ENCODE measurements at places on chromosomes 16 and 17. TPM values are rescaled to one million over a fixed set of nuclear protein-coding genes. Genes with fewer than 3 reads are reported as not detected.

The MYO15A gene
- 0.25 TPM for total RNA-seq

The USP43 gene
- not detected for total RNA-seq

The GAST gene
- not detected for total RNA-seq

The SPNS2 gene
- not detected for total RNA-seq

The CIAO2B gene
- 76.1 TPM for total RNA-seq

The PITPNM3 gene
- 13.7 TPM for total RNA-seq

GRCh38 chr17:48995304-48995973, 1.7 kb upstream of the IGF2BP1 start:
- DNase-seq: peak; percentile 53

DNA sequence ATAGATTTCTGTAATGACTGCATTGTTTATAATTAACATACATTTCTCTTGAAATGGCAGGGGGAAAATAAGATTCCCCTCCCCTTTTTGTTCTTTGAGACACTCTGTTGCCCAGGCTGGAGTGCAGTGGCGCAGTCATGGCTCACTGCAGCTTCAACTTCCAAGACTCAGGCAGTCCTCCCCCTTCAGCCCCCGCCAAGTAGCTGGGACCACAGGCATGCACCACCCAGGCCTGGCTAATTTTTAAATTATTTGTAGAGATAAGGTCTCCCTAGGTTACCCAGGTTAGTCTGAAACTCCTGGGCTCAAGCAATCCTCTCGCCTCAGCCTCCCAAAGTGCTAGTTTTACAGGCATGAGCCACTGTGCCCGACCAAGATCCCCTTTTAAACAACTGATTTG, 67.7 kb downstream of the KATNIP start:
- no peak for DNase-seq

DNA sequence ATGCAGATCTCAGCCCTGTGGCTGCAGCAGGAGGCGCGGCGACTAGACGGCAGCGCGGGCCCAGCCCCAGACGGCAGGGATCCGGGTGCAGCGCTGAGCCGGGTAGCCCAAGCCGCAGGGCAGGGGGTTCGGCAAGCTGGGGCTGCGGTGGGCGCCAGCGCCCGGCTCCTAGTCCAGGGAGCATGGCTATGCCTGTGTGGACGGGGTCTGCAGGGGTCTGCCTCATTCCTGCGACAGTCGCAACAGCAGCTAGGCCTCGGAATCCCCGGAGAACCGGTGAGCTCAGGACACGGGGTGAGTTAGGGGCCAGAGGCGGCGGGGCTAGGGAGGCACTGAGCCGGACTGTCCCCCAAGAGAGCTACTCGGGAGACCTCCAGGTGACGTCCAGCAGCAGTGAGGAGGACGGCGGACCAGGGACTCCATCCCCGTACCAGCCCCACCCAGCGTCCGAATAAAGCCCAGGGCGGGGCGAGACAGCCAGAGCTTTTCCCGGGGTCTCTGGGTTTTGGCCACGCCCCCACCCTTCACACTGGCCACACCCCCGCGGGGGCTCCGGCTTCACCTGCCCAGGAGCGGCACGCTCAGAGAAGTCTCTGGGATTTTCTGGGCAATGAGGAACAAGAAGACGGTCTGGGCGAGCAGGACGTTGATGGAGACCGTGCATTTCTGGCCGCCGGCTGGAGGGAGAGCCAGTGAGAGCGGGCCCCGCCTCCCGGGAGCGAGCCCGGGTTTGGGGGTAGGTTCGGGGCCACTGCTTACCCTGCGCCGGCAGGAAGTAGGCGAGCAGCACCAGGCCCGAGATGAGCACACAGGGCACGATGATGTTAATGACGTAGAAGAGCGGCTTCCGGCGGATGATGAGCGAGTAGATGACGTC, 1.1 kb downstream of the C17orf107 start:
- DNase-seq: no peak

DNA sequence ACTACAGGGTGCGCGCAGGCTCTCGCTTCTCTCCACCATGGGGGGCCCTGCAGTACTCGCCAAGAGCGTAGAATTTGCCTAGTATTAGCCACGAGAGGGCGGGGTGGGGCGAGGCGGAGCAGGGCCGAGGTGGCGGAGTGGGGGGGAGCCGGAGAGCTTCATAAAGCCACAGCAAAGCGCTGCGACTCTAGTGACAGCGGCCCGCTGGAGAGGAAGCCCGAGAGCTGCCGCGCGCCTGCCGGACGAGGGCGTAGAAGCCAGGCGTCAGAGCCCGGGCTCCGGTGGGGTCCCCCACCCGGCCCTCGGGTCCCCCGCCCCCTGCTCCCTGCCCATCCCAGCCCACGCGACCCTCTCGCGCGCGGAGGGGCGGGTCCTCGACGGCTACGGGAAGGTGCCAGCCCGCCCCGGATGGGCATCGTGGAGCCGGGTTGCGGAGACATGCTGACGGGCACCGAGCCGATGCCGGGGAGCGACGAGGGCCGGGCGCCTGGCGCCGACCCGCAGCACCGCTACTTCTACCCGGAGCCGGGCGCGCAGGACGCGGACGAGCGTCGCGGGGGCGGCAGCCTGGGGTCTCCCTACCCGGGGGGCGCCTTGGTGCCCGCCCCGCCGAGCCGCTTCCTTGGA, at the start of gene TBX21:
Gene TBX21, plus strand, starts transcription at position 190 of the 627 bp plus-strand sequence. Its CDS starts 219 bp downstream, at position 409.
- DNase-seq: peak; percentile 56

- DNase-seq: no peak
These were observed 18.0 kb downstream of the TLE7 start for GRCh38 chr16:71423865-71424264.

DNA sequence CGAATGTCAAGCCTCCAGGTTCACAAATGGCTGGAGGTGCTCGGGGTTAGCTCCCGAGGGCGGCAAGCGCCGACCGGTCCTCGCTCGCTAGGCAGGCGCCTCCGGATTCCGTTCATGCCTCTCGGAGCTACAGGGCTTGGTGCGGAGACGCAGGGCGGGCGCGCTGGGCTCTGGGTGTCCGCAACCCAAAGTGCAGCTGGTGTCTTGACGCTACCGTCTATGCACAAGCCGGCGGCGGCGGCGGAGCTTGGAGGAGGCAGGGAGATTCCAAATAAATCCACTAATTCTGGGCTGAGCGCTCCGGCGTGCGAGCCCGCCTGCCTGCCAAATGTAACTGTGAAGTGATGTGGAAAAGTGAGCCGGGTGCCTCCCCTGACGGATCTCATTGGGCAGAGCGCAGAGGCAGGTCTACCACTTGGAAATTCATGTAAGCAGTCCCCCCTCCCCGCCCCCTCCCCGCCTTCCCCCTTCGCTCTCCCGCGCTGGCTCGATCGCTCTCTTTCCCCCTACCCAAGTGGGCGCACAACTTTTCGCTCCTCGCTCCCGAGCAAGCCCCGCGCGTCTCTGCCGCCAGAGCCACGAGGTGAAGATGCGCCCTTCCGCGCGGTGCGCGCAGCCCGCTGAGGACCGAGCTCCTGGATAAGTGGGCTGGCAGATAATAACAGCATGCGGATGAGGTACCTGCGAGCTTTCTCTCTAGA, at the start of gene CDH8:
Gene CDH8, minus strand, starts transcription at position 338 of the 701 bp plus-strand sequence. CDS start 15,035 bp downstream, outside the sequence.
- no peak for DNase-seq

GRCh38 chr17:27246537-27246936, 47.4 kb upstream of the WSB1 start:
- DNase-seq: no peak

GRCh38 chr17:13835151-13835550, 233.4 kb upstream of the HS3ST3A1 start:
- DNase-seq: peak; percentile 29

DNA sequence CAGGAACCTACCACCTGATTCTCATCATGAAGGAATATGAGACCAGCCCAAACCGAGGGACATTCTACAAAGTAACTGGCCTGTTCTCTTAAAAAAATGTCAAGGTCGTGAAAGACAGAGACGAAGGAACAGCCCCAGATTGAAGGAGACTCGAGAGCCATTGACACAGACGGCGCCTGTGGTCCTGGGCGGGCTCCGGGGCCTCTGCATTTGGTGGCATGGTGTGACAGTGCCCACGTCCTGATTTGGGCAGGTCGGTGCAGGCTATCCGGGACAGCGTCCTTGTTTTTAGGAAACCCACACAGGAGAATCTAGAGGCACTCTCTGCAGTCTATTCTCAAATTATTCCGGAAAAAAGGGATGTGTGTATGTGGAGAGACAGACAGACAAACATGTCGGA, 64.1 kb downstream of the ADCY9 start:
- no peak for DNase-seq

DNA sequence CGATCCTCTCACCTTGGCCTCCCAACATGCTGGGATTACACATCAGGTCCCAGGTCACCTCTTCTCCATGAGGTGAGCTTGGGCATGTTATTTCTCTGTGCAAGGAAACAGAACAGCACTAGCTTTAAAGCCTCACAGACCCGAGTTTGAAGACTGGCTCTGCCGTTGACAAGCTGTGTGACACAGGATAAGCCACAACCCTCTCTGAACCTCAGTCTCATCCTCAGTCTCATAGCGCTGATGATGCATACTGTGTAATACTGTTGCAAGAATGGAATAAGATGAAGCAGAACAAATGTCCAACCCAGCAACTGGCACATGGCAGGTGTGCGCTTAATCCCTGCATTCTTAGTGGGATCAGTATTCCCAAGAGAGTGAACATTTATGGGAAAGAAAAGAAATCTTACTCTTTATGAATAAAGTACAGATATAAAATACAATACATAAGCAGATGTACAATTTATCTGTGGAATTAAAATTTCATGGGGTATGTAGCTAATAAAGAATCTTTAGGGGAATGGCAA, 43.5 kb downstream of the ABAT start:
- DNase-seq: no peak

- DNase-seq: no peak
These were observed 32.4 kb downstream of the PRKCB start for GRCh38 chr16:23868136-23868535.

DNA sequence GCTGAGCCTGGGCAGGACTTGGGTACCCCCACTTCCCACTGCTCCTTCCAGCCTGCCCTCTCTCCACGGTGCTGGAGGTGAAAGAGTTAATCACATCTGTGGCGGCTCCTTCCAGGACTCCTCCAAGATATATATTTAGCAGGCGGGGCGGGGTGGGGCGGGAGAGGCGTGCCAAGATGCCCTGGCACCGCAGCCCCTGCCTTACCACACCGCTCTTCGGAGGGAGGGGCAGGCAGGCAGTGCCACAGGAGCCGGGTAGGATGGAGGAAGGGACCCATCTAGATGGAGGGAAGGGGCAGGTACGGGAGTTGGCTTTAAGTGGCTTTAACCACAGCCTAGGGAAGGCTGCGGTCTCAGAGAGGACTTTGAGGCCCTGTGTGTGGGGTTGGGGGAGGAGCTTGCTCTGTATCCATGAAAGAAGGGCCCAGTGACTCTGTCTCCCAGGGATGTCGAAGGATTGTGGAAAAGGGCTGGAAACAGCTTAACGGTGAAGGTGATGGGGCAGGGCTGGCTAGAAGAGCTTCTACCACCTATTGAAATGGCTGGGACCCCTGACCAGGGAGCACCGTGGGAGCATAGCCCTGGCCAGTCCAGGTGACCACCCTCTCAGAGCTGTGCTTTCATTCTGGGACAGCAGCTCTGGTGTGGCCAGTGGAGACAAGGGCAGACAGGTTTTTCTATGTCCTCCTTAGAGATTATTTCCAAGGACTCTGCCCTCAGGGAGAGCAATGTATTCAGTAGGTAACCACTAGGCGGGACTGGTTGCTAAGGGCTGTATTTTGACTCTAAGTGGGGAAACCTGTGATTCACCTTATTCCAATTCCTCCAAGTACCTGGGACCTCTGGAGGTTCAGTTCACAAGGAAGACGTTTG, 13.0 kb downstream of the GPR142 start:
- no peak for DNase-seq

DNA sequence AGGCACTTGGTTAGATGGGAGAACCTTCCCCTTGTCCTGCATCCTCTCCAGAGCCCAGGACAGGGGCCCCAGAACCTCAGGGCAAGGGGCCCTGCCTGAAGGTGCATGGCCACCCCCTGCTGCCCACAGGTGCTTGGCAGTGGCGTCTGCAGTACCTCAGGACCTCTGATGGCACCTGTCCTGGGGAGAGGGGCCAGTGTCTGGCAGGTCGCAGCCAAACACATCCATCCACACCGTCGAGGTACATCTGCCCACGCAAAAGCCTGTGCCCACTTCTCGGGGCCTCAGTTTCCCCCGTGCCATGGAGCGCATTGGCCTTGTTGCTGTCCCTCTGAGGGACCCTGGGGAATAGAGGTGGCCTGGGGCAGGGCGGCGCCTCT, 9.3 kb downstream of the MAP2K3 start:
- DNase-seq: no peak

DNA sequence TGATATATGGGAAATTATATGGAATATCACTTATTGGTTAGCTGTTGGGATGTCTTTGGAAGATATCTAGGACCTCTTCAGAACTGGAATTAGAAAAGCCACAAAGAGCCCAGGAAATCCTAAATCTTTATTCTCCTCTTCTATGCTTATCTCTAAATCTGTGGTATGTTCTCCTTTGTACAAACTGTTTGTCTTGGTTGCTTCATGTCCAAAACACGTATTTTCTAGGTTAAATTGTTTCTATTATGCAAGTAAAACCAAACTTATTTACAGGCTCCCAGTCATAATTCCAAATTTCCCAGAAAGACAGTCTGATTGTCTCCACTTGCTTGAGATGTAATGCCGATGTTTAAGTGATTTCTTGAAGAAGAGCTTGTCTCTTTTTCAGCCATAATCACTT, 650.9 kb downstream of the CDH11 start:
- peak; percentile 3 for DNase-seq

GRCh38 chr17:27384726-27385125, 71.5 kb upstream of the KSR1 start:
- peak; percentile 67 for DNase-seq

DNA sequence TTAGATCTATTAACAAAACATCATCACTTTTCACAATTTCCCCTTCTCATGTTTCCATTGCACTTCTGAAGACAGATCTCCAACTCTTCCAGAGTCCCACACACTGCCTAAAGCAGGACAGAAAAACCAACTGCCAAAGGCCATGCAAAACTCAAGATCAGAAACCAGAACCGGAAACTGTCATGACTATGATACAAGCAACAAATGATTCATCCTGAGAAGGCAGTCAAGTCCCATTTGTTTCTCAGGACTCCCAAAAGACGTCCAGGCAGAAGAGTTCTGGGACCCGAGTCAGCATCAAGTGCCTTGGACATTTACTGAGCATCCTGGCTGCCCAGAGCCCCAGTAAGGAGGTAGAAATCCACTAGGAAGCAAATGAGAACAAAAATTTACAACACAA, 38.8 kb downstream of the ERN1 start:
- peak; percentile 66 for DNase-seq

DNA sequence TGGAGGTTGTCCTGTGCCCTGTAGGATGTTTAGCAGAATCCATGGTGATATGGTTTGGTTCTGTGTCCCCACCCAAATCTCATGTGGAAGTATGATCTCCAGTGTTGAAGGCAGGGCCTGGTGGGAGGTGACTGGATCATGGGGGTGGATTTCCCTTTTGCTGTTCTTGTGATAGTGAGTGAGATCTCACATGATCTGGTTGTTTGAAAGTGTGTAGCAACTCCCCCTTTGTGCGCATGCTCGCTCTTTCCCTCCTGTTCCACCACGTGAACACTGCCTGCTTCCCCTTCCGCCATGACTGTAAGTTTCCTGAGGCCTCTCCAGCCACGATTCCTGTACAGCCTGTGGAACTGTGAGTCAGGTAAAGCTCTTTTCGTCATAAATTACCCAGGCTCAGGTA, 61.9 kb downstream of the ARHGAP17 start:
- DNase-seq: no peak

GRCh38 chr17:31570231-31570630, 178.8 kb downstream of the RAB11FIP4 start:
- no peak for DNase-seq
